ENCODE measurements at places on chromosomes 13 and 19.
A peak's percentile ranks its signal among the peaks of the same experiment; 100 is the strongest.

DNA sequence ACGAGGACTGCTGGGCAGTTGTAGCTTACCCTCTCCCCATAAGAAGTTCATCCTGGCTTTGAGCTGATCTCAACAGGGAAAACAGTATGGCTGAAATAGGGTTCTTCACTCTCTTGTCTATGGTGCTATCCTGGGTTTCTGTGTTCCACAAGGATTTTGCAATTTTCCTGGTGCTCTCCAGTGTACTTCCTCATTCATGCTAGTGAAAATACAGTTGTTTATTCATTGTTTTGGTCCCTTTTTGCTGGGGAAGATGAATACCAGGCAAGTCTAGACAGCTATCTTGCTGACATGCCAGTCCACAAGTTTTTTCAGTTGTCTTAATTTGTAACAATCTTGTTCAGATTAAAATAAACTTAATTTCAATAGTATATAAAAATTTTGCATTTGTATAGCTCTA, 306.5 kb downstream of the DLEU7 start:
- no peak for DNase-seq

DNA sequence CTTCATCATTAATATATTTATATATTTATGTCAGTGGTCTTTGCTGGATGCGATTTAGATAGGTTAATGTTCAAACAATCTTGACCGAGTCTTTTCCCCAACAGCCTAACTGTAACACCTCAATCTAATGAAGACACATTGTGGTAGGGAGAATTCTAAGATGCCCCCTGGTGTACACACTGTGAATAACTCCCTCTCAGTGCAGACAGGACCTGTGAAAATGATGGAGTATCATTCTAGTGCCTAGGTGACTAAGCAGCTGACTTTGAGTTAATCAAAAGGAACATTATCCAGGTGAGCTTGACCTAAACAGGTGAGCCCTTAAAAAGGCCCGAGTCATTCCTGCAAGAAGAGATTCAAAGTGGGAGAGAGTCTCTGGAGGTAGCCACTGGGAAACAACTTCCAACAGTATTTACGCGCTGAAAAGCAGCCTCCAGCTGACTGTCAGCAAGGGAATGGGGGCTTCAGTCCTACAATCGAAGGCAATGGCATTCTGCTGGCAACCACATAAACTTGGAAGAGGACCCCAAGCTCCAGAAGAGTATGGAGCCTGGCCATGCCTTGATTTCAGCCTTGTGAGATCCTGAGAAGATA, 28.0 kb upstream of the KBTBD7 start:
- DNase-seq = peak; percentile 62

DNA sequence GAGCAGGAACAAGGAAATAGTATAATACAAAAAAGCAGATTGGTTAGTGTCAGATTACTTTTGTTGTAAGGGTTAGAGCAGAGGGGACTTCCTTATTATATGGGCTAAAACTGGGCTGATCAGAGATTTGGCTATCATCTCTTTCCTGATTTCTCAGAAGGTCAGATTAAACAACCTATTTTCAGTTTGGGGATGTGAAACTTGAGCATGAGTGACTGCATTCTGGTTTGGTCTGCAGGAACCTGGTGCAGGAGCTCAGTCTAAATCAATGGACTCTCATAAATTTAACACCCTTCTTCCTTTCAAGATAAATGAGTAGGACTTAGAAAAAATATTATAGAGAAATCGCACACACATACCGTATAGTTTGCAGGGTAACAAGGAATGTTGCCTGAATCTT, 12.9 kb upstream of the RFXAP start:
- DNase-seq = no peak

DNA sequence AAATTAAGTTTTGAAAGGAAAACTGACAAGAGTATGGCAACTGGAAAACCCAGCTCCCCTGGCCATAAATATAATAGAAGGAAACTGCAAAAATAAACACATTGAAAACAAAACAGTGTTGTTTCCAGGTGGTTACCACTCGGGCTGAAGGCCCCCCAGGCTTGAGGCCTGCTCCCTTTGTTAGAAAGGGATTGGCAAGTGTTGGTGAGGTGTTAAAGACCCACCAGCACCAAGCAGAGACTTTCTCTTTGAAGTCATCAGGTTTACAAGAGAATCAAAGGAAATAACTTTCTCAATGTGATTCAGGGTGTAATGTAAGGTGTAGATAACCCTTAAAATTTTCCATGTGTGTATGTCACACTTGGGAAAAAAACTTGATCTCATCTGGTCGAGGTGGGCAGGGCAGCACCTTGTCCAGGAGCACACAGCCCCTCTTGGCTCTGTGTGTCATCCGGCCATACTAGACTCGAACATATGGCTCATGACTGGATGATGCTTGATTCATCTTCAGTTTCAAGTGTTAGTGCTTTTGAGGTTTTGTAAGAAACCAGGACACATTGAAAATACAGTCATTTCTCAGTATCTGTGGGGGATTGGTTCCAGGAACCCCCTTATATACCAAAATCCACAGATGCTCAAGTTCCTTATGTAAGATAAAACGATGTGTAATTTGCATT, 7.8 kb downstream of the ACTN4 start:
- no peak for DNase-seq

GRCh38 chr19:55549500-55550320, 4.4 kb upstream of the SBK3 start:
- DNase-seq = peak; percentile 80

- no peak for DNase-seq
Measured at GRCh38 chr19:13840305-13841085, 36.4 kb upstream of the NANOS3 start.

DNA sequence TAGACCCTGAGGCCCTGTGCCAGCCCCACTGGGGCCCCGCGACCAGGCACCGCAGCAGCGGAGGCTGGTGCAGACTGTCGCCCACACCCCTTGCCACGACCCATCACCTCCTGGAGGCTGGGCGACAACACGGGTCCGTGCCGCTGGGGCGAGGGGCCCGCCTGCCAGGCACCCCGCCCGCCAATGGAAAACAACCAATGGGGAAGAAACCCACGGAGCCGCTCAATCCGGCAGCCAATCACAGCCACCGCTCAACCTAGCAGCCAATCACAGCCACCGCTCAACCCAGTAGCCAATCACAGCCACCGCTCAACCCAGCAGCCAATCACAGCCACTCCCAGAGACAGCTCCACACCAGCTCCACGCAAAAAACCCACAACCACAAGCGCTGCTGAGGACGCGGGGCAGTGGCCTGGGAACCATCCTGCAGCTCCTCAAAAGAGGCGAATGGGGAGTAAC, 29.7 kb downstream of the GPX4 start:
- no peak for DNase-seq

DNA sequence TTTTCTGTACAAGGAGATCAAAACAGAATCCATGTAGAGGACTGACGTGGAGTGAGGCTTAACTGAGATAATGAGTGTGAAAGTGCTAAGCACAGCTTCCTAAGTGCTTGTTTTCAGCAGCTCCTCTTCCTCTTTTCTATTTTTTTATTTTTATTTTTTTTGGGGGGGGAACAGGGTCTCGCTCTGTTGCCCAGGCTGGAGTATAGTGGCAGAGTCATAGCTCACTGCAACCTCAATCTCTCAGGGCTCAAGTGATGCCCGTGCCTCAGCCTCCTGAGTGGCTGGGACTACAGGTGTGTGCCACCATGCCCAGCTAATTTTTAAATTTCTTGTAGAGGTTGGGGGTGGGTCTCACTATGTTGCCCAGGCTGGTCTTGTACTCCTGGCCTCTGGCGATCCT, 5.6 kb upstream of the FOSB start:
- no peak for DNase-seq

GRCh38 chr13:108220041-108220440, 1.8 kb downstream of the ABHD13 start:
- DNase-seq = no peak

GRCh38 chr19:22619371-22619770, 14.8 kb upstream of the ZNF492 start:
- DNase-seq = no peak

DNA sequence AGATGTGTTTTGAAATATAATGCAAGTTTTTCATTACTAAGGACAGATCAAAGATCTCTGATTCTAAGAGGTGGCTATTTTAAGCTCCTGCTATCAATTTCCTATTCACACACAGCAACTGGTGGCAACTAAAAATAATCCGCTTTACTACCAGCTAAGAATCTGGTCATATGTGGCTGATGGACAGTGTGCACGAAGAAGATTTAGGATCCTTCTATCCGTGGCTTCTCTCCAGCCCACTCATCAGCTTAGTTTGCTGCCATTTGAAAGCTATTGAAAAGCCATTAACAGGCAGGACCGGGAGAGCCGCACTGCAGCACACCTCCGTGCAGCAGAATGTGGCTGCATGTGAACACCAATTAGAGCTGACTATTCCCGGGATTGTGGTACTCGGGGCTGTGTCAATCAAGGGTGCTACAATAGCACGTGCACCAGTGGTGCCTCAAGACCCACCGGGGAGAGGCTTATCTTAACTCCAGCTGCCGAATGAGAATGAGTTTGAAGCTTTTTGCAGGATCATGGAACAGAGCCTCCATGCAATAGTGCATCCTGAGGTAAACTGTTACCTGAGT, at the start of gene MYO16:
Gene MYO16 (plus strand): TSS at position 431 of the 572 bp plus-strand sequence. CDS start 234 bp downstream, outside the sequence.
- no peak for DNase-seq

- no peak for DNase-seq
Measured at GRCh38 chr19:16518483-16519229, 22.5 kb downstream of the C19orf44 start.

DNA sequence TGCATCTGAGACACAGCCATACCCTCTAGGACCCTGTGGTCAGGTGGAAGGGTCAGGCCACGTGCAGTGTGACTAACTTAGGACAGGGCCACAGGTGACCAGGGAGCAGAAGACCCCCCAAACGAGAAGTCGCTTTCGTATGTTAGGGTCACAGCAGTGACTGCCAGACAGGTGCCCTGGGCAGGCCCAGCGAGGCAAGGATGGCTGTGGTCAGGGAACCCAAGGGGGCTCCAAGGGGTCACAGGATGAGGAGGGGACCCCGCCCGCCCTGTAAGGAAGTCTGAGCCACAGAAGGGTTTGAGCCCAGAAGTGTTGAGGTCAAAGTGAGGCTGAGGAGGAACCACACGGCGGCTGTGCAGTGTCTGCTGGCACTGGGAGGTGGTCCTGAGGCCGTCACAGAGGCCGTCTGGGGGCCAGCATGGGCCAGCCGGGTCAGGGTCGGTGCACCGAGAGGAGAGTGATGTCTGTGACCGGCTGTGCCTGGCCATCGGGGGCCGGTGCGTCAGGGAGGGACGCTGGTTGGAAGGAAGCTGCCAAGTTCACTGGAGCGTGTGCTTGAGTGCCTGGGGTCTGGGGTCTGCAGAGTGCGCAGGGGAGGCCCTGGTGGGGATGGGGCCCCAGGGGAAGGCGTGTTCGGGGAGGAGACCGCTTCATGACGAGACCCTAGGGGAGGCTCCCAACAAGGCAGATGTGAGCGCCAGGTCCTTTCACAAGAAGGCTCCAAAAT, 24.8 kb upstream of the TMEM255B start:
- no peak for DNase-seq

DNA sequence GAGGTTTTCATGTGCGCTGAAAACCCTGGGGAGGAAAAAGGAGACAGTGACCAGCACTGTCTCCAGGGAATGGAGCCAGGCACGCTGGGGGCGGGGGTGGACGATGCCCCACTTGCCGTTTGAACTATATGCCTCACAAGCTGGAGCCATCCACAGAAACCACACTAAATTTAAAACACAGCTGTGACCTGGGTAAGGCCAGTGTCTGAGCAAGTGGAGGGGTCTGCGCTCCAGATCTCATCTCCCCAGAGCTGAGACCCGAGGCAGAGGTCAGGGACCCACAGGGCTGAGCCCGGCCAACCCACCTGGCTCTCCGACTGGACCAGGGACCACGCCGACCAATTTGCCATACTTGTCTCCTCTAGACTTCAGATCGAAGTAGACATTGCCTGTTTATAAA, 23.2 kb downstream of the CARS2 start:
- DNase-seq = no peak

DNA sequence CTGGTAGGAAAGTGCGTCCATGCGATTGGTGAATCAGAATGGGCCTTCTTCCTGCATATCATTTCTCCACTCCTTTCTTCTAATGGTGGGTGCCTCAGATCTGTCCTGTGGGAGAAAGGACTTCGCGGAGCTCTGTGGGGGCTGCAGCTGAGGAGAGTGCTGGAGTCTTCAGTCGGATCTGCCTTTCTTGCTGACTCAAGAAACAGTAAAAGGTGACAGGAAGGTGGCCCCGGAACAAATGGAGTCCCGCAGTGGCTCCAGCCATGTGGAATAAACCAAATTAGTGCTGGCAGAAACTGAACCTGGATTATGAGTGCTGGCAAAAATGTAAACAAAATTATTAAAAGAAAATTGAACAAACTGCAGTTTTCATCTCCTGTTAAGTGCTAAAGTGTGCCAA, 15.1 kb upstream of the GAS6 start:
- DNase-seq = no peak

DNA sequence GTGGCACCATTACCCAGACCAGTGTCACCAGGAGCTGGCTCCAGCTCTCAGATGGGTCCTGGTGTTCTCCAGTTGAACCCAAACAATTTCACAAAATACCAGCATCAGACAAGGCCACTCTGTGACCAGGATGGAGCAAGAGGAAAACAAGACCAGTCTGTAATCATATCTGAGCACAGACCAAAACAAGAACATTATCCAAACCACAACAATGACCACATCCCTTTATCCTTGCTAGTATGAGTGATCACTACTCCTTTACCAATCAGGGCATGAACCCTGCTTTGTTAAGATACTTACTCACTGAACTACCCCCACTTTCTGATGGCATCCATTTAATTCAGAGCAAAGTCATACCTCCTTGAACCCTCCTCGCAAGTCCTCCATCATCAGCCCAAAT, 145.9 kb downstream of the NUFIP1 start:
- no peak for DNase-seq

- peak; percentile 23 for DNase-seq
Measured at GRCh38 chr13:112519517-112520060, 68.4 kb downstream of the TUBGCP3 start.

DNA sequence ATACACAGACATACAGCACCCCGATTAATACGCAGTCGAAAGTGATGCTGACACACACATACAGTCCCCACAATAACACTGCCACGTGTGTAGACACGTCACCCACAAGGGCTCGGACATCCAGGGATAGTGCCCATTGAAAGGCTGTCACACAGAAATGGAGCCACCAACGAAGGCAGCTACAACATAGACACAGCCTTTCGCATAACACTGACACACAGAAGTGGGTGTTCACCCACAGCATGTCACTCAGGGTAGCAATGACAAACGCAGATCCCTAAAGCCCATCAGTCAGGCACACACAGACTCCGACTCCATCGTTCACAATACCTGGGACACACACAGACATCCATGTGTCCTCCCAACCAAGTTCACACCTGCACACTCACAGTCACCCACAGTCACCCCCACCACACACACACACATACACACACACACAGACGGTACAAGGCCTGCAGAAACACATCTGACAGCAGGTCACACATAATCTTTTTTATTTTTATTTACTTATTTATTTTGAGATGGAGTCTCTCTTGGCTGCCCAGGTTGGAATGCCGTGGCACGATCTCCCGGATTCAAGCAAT, 10.4 kb upstream of the NANOS3 start:
- no peak for DNase-seq

DNA sequence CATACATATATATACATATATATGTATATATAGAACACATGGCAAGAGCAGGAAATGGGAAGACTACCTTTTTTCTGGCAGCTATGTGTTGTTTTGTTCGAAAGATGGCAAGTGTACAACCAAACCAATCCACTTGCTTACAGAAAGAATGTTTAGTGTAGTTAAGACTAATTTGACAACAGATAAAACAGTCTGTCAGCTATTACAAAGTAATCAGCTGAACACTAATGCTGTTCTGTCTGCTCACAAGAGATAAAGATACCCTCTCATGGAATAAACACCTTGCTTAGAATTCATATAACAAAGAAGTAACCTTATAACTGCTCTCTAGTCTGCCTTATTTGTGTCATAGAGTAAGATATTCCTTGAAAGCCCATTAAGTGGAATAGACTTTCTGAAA, 858 bp upstream of the KCNRG start:
- DNase-seq = no peak

GRCh38 chr13:31649766-31650165, 89.6 kb upstream of the RXFP2 start:
- DNase-seq = no peak
